ENCODE measurements at places on chromosomes 5 and 9. TPM values are rescaled to one million over a fixed set of nuclear protein-coding genes. Genes with fewer than 3 reads are reported as not detected.

Gene NAIP
- total RNA-seq: 32.2 TPM

Gene FAM151B
- total RNA-seq: 12.6 TPM

Gene ELL2
- total RNA-seq: 38.8 TPM

Gene CLIC3
- 1.1 TPM for total RNA-seq

Gene KIF24
- total RNA-seq: 4.3 TPM

Gene ANKRD55
- total RNA-seq: 12.5 TPM

Gene GPSM1
- total RNA-seq: 98.5 TPM

Gene CORO2A
- 5.3 TPM for total RNA-seq

Gene IFNK
- not detected for total RNA-seq

Gene ROPN1L
- 3.6 TPM for total RNA-seq

Gene FBXL7
- total RNA-seq: 19.1 TPM

Gene LECT2
- total RNA-seq: not detected

Gene RMRP
- total RNA-seq: 5,655 TPM

Gene SLIT3
- total RNA-seq: 32.4 TPM

Gene PCDHA13
- 9.7 TPM for total RNA-seq

Gene ELOVL7
- total RNA-seq: 6.7 TPM

Gene CEL
- total RNA-seq: 0.77 TPM

Gene IFNA2
- total RNA-seq: not detected

Gene ANXA6
- total RNA-seq: 177 TPM

Gene DNM1
- total RNA-seq: 135 TPM

Gene SLC4A9
- not detected for total RNA-seq

Gene PHF24
- 11.2 TPM for total RNA-seq

Gene CRHBP
- total RNA-seq: 3.2 TPM

Gene FLT4
- 15.1 TPM for total RNA-seq

Gene AMBP
- not detected for total RNA-seq

Gene EXOSC2
- total RNA-seq: 43.9 TPM

Gene SAPCD2
- total RNA-seq: 4.3 TPM

Gene STPG3
- not detected for total RNA-seq

Gene MEIKIN
- 0.55 TPM for total RNA-seq

Gene ADGRD2
- total RNA-seq: not detected

Gene FAM170A
- not detected for total RNA-seq

Gene LOX
- total RNA-seq: 85.4 TPM

Gene PCDHA7
- 3.6 TPM for total RNA-seq

Gene POMT1
- total RNA-seq: 57.3 TPM

Gene INSL4
- not detected for total RNA-seq

Gene ADAMTS13
- total RNA-seq: 5.1 TPM

Gene MEF2C
- 102 TPM for total RNA-seq

Gene ZBTB43
- 24.6 TPM for total RNA-seq

Gene SLC6A18
- total RNA-seq: not detected

Gene SLC38A9
- 52.8 TPM for total RNA-seq

Gene PLAC8L1
- total RNA-seq: not detected

Gene LAMC3
- total RNA-seq: 9.9 TPM

Gene PRDM9
- total RNA-seq: not detected

Gene NR4A3
- total RNA-seq: 5.1 TPM

Gene BOD1
- 78.7 TPM for total RNA-seq

Gene SNAPC3
- 102 TPM for total RNA-seq

Gene CDH12
- total RNA-seq: 22.5 TPM

Gene ZDHHC11
- total RNA-seq: 10.3 TPM

Gene FAM78A
- 3.8 TPM for total RNA-seq

Gene CBY3
- total RNA-seq: not detected

Gene AK6
- total RNA-seq: 22.2 TPM

Gene ENDOG
- 15.3 TPM for total RNA-seq

Gene NXNL2
- total RNA-seq: 2.4 TPM

Gene OR1J2
- total RNA-seq: not detected

Measured in camera-type eye (tissue), 1 donor.